ENCODE measurements at places on chromosomes 12 and 14.

DNA sequence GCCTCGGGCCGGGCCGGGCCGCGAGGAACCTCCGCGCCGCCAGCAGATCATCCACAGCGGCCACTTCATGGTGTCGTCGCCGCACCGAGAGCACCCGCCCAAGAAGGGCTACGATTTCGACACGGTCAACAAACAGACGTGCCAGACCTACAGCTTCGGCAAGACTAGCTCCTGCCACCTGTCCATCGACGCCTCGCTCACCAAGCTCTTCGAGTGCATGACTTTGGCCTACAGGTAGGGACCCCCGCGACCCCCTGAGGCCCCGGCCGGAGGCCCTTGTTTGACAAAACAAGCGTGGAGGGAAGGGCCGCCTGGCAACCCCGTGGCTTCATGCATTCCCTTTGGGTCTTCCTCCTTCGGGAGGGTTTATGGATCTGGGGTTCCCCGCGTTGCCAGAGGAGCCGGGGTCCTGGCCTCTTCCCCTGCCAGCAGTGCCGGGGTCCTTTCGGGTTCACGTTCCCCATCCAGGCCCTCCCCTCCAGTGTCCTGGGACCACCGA, 526 bp downstream of the MLXIP start:
- no peak for DNase-seq

DNA sequence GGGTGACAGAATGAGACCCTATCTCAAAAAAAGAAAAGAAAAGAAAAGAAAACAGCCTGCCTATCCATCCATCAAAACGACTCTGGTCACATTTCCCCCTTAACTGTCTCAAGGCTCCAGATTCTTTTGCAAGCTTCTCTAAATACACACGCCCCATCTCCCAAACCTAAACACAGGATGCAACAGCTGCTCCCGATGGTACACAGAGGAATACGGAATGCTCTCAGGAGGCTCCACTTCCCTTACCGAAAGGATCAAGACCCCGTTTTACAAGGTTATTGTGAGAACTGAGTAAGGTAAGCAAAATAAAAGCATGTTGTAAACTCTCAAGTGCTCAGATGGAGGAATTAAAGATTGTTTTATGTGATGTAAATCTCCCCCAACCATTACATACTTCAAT, 62.3 kb downstream of the NT5DC3 start:
- DNase-seq, result no peak

- DNase-seq, result no peak
These were observed 1.3 kb downstream of the TRHDE start for GRCh38 chr12:72273499-72273837.

DNA sequence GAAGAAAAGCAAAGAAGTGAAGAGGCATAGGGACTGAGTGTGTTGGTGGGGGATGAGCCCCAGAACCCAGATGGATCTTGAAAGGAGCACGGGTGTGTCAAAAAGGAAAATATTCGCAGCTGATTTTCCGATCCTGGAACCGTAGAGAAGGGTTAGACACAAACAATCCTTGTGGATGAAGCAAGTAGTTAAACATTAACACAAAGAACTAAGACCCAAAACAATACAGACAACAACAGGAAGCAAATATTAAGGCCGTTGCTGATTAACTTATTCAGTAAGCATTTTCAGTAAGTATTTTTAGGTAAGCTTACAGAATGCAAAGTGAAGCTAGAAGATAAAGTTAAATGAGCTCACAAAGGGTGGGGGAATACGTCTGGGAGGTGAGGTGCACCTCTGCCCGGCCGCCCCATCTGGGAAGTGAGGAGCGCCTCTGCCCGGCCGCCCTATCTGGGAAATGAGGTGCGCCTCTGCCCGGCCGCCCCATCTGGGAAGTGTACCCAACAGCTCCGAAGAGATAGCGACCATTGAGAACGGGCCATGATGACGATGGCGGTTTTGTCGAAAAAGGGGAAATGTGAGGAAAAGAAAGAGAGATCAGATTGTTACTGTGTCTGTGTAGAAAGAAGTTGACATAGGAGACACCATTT, 62.8 kb upstream of the PRB2 start:
- no peak for DNase-seq

GRCh38 chr12:51430196-51430895, 5.7 kb downstream of the SLC4A8 start:
- DNase-seq, result no peak

DNA sequence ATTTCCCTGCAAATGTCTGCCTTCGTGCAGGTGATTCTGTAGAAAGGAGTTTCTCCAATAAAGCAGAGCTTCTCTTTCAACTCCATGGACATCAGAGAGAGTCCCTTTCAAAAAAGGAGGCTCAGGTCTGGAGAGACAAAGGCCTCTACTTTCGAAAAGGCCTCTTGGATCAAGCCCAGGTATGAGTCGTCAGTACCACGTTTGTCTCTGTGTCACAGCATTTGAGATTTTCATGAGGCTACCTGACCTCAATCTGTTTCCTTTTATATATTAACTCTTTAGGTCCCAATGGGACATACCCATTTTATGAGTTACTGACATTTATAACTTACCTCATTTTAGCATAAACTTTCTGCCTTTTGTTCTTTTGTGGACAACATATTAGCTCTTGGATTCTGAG, 290.8 kb downstream of the RPAP3 start:
- DNase-seq, result no peak

DNA sequence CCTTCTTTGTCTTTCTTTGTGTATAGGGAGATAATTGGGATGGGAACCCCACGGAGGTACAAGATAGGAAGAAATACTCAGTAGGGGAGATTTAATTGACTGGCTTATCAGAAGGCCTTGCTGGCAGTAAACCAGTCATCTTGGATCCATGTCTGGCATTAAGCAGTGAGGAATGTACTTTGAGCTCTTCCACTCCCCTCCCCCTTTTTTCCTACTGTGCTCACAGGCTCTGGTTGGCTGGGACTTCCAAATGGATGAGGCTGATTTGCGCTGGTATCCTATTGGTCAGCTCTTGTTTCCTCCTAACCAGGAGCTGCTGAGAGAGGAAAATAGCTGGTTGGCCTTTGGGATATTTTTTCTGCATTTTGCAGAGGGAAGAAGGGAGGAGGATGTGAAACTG, 24.7 kb downstream of the NGDN start:
- no peak for DNase-seq

DNA sequence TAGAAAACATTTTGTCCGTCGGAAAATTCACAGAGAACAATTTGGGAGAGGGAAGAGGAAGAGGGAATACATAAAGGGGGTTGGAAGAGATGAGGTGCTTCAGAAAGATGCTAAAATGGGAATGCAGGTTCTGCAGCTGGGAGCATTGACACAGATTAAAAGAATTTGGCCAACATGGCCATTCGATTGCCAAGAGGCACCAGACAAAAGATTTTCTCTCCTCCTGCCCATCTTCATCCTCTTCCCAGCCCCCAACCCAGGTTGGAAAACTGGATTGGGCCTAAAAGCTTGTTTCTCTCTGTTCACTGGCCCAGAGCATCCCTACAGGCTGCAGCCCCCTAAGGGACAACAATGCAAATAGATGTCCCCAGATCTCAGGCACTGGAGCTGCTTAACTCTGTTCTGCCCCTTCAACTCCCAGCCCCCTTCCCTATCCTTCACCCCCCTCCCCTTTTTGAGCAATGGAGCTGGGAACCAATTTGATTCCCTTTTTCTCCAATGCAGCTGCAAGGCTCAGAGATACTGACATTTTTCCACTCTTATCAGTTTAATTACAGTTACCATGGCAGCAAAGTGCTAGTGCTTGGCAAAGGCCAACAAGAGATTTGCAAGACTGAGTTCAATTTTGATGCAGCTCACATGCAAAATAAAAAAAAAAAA, 1.9 kb downstream of the LMO3 start:
- DNase-seq, result no peak

GRCh38 chr14:52248057-52248456, 19.4 kb upstream of the PTGDR start:
- DNase-seq, result no peak

DNA sequence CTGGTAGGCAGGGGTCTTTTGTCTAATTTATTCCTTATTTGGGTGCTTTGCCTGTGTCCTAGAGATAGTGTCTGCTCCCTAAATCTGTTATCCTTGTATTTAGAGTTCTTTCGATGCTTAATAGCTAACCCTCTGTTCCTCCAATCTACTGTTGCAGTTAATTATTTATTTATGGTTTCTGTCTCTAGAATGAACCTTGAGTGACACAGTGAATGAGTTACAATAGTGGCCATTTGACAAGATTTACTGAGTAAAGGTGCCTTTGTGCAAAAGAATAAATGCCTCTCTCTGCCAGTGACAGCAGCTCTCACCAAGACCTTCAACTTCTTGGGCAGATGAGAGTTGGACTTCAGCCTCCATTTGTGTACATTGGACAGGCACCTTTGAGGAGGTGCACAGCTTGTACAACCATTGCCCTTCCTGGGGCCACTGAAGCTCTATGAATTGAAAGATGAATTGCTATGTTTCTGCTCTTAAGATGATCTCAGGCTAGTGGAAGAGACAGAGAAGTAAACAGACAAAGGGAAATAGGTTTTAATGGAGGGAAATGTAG, 165.9 kb downstream of the DERA start:
- no peak for DNase-seq

DNA sequence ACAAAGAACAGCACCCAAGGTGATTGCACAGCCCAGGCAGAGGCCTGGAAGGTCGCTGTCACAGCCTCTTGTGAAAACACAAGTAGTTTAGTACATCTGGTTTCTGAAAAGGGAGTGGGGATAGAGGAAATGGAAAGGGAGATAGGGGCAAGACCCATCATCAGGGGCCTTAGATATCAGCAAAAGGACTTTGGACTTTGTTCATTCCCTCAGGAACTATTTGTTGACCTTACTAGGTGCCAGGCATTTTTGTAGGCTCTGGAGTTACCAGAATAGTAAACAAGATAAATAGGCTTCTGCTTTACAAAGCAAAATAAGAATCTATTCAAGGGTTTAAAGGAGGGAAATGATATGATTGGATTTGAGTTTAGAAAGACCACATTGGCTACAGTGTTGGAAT, 199.4 kb upstream of the CDKN3 start:
- DNase-seq, result no peak

GRCh38 chr14:76923431-76924370, 97.5 kb downstream of the LRRC74A start:
- DNase-seq, result no peak

DNA sequence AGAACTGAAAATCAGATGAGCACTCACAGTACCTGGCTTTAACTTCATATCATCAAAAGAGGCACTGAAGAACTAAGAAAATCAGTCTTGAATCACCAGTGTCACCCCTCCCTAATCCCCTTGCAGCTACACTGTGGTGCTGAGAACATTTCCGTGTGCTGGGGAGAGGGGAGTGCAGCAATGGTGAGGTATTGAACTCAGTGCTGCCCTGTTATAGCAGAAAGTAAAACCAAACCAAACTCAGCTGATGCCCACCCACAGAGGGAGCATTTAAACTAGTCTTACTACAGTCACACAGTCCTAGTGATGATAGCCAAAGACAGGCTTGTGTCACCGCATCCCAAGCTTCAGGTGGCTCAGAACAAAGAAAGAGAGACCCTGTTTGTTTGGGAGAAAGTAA, 122.1 kb downstream of the CPNE8 start:
- DNase-seq, result no peak

DNA sequence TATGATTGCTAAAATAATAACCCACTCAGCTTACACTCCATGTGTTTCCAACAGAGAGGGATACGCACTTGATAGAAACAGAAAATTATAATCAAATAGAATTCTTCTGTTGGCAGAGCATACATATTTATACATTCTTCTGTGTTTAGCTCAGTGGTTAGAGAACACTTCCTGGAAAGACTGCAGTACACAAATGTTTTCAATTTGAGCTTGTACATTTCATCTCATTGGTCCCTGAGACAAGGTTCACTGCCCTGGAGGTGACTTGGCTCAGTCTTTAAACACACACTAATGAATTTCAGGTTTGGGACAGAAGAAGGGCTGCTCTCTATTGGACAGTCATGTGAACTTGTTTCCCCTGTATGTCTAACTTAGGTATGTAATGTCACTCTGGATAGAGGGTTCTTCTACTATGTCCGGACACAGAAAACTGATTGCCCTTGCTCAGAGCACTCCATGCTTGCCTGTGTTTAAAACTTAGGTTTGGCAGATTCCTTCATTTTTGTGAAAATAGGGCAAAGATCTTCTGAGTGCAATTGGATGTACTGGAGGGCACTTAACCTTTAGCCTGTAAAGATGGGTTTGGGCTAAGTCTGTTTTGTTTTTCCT, 22.9 kb downstream of the PROX2 start:
- no peak for DNase-seq

DNA sequence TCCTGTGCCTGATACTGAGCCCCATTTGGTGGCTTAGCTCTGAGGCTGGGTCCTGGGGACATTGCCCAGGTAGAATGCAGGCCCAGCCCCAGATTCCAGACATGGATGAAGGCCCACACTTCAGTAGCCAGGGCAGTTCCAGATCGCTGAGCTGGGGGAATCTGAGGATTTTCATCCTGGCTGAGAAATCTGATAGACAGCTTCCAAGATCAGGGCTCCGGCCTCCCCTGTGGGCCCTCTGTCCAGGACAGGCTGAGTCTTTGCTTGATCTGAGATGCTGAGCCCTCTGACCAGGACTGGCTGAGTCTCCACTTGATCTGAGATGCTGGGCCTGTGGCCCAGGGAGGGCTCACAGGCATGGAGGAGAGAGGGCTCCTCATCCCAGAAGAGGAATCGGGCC, 3.3 kb upstream of the RASAL1 start:
- no peak for DNase-seq

DNA sequence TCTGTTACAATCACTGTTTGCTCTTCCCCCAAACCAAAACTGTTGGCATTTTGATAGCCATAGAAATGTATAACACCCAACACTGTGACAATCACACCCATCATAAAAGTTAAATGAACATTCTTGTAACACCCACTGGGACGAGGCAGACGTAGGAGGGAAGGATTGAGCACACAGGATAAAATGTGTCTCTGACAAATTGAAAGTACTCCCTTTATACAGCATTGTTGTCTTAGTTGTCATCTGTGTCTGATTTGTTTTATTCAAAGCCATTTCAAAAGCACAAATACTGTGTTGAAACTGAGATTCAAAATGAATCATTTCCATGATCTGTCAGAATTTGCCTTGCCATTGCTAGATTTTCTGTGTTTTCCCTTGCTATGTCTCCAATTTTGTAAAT, 436.3 kb downstream of the TMTC2 start:
- DNase-seq, result no peak

- no peak for DNase-seq
These were observed 42.1 kb upstream of the LGR5 start for GRCh38 chr12:71397433-71397954.

- no peak for DNase-seq
These were observed 23.3 kb downstream of the STXBP6 start for GRCh38 chr14:25026476-25027137.

DNA sequence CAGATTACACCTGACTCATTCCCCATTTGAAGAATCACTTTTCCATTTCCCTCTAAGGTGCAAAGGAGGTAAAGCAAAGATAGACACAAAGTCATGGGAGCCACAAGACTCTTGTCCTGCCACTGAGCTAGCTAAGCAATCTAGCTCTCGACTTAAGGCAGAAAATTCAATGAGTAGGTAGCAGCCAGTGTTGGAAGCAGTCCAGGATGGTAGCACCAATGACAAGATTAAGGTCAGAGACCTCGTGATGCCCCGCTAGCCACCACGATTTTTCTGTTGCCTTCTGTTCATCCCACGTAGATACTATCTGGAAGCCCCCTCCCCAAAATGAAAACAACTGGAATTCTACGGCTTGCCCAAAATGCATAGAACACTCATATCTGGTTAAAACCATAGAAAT, 1.4 kb downstream of the VAMP1 start:
- DNase-seq, result no peak

GRCh38 chr12:69278814-69279782, 39.7 kb downstream of the CPSF6 start:
- no peak for DNase-seq

- no peak for DNase-seq
These were observed 39.5 kb upstream of the NT5DC3 start for GRCh38 chr12:103880299-103881142.

- no peak for DNase-seq
These were observed 74.3 kb downstream of the SUSD6 start for GRCh38 chr14:69685716-69686115.
